ENCODE measurements at places on chromosomes 6 and 20.

GRCh38 chr20:41782255-41782654 is 164.1 kb upstream of the CHD6 start:
- DNase-seq, result no peak

DNA sequence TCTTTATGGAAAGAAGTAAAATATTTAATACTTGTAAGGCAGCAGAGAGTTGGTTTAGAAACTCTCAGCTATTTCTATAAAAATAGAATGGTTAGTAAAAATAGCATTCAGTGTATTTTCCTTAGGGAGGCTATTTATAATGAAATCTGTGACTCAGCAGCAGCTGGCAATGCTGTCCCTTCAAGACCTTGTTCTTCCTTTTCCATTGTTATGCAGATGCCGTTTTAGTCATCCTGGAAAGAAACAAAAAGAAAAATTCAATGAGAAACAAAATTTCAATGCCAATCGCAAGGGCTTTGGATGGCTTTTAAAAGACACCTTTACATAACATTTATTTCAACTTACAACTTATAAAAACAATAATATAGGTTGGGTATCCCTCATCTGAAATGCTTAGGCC is 17.5 kb downstream of the MPC1 start:
- no peak for DNase-seq

- DNase-seq, result no peak
These were observed 351.1 kb upstream of the HTR1E start for GRCh38 chr6:86586195-86586594.

DNA sequence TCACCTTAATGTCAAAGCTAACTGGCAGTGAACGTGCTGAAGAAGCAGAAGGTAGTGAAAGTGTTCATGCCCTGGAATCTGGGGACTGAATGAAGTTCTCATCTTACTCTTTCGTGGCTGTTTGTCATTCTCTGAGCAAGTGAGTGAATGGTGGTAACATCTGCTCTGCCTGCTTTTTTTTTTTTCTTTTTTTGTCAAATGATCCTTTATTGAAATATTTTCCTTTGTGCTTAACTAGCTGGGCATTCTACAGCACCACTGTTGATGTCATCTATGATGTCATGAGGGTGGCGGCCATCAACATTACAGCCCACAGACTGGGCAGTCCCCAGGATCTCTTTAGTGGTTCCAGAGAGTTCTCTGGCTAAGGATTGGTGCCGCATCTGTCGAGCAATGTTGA is 65.2 kb downstream of the RIN2 start:
- no peak for DNase-seq

GRCh38 chr6:44219053-44219814 is 2.5 kb downstream of the MYMX start:
- peak; percentile 18 for DNase-seq

DNA sequence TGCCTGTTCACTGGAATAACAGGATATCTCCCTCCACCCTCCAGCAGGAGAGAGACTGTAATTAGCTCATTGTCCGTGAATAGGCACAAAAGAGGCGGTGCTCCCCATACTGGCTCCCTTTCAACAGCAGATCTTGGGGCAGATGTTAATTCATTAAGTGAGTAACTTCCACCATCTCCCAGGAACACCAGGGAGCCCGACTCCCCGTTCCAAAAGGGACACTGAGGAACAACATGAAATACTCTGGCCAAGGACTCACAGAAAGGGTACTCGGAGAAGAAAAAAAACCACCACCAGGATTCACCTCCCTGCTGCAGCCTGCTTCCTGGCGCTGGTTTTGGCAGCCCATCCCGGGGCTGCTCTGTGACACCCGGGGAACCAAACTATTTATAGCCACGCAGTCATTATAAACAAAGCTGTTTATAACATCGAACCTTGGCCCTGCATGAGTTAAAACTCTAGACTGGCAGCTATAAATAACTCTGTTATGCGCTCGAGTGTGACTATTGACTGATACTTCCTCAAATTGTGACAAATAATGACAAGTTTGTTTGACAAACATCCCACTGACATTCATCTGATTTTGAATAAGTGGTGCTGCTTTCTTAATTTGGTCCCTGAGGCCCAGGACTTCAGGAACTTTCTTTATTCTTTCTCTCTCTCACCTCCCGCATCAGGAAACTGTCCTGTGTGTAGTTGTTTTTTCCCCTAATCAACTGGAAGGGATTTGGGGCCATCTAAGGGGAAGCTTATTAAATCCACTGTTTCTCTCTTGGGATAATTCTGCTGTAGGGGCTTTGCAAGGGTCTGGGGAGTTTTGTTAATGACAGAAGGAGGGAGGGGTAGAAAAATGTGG is 521.6 kb downstream of the CD83 start:
- no peak for DNase-seq

DNA sequence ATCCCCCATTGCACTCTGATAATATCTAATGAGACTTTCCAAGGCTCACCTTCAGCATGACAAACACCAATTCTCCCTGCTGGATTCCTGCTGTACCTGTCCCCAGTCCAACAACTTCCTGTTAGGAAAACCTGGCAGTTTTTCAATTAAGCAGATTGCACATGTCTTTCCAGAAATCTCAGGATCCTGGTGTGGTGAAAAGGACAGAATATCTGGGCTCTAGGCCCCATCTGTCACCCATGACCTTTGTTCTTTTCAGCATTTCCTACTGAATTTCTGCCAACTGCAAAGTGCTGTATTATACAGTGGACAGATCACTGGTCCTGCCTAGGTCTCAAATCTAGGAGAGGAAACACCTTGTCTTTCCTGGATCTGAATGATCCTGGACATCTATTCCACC is 27.7 kb upstream of the DTNBP1 start:
- DNase-seq, result no peak
